ENCODE measurements at places on chromosomes 4 and X.
A peak's percentile ranks its signal among the peaks of the same experiment; 100 is the strongest.

- DNase-seq = no peak
Measured at GRCh38 chr4:173165706-173166105, 2.9 kb upstream of the GALNT7 start.

- DNase-seq = no peak
Measured at GRCh38 chrX:444305-444704, 57.6 kb upstream of the PPP2R3B start.

- no peak for DNase-seq
Measured at GRCh38 chr4:5128569-5128968, 77.3 kb downstream of the STK32B start.

DNA sequence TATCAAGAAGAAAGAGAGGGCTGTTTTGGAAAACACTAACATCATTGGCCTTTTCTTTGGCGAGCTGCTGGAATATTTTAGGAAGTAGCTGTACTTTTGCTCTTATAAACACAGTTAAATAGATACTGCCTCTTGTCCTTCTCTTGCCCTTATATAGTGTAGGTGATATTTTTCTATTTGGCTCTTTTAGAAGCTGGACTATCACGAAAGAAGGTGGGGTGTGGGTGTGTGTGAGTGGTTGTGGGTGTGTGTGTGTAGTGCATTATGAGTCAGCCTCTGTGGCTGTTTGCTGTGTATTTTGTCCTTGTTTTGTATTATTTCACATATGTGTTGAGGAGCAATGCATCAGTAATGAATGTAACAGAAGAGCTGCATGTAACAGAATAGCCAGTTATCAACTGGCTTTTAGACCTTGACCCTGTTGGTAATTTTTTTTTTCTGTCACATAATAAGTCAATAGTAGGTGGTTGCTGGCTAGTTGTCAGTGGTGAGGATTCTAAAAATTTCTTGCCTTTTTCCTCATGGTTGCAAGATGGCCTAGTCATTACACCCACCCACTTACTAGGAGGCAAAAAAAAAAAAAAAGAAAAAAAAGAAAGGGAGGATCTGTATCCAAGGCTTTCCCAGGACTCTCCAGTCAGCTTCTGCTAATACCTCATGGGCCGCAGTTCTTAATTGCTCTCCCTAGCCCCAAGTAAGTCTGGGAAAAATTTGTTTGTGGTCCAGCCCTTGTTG is 23.8 kb downstream of the ARHGAP10 start:
- DNase-seq = no peak

GRCh38 chrX:29478336-29479069 is 736.9 kb upstream of the MAGEB2 start:
- DNase-seq = peak; percentile 4

DNA sequence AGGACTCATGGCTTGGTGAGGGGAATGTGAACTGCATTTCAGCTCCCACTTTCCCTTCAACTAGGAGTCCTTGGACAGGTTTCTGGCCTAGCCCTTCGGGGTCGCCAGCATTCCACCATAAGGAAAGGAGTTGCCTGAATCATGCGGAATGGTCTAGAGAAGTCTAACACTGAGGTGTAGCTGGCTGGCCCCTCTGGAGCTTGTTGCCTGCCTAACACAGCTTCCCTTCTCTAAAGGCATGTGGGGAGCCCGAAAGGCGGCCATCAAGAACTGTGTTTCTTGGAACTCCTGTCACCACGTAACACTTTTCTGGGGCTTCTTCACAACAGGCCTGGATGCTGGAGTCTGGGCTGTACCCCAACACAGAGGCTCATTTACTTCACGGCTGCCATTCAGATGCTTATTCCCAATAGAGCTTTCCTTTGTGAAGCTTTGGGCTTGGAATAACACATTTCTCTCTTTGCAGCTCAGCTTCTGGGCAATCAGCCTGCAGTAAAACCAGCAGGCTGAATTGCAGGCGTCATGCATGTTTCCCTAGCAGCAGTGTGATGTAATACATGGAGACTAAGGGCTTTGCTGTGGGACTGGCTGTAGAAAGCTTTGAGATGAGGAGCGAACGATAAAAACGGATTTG is 5.4 kb downstream of the GABRQ start:
- DNase-seq = no peak

GRCh38 chrX:45889471-45889870 is 655.8 kb downstream of the ZNF674 start:
- DNase-seq = no peak

- no peak for DNase-seq
Measured at GRCh38 chrX:45768666-45769236, 568.1 kb upstream of the DIPK2B start.

- no peak for DNase-seq
Measured at GRCh38 chrX:567891-568290, 62.7 kb upstream of the SHOX start.

GRCh38 chr4:26785312-26785711 is 75.3 kb upstream of the STIM2 start:
- DNase-seq = no peak

DNA sequence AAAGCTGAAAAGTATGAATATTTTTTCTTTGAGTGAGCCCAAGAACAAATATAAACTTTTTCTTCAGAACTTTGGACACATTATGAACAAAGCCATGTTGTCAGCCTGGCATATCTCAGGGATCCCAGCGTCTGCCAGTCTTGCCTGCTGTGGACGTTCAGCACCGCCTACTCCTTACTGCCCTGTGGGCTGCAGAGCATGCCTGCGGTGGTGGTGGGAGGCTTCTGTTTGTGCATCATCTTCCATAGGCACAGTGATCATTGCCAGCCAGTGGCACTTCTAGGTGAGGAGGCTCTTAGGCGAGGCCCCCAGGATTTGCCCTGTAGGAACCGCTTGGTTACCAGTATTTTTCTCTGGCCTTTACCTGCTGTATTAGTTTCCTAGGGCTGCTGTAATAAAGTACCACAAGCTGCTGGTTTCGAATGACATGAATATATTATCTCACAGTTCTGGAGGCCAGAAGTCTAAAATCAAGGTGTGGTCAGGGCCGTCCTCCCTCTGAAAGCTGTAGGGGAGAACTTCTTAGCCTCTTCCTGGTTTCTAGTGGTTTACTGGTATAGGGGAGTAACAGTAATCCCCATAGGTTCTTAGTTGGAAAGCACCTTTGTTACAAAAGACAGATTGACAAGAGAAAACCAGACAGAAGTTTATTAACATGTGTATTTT is 15.4 kb downstream of the ANXA3 start:
- no peak for DNase-seq

- DNase-seq = no peak
Measured at GRCh38 chr4:8308856-8309771, 39.6 kb downstream of the HTRA3 start.

DNA sequence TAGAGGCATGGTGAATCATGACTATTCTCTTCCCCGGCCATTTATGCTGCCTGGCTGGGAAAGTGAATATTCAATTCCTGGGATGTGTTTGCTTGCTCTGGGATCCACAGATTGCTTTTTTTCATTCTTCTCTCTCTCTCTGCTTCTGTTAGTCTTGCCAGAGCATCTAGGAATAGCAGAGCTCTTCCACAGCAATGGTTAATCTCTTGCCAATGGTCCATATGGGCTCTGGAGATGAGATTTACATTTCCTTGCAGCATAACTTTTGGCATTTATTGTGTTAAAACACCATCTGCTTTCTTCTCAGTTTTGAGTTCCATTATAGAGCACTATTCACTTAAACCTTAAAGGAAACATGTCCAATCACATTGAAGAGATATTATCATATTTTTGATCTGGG is 59.2 kb upstream of the GUCY1A1 start:
- DNase-seq = no peak

DNA sequence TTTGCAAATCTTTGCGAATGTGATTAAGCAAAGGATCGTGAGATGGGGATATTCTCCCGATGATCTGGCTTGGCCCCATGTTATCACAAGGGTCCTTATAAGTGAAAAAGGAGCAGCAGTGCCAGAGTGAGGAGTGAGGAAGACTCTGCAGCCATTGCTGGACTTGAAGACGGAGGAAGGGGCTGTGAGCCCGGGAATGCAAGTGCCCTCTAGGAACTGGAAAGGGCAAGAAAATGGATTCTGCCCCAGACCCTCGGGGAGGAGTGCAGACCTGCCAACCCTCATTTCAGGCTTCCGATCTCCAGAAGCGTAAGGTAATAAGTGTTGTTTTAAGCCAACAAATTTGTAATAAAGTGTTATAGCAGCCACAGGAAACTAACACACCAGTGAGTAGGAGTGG is 76.3 kb downstream of the EVC start:
- no peak for DNase-seq

- DNase-seq = no peak
Measured at GRCh38 chr4:153684971-153685371, 891 bp downstream of the TLR2 start.

DNA sequence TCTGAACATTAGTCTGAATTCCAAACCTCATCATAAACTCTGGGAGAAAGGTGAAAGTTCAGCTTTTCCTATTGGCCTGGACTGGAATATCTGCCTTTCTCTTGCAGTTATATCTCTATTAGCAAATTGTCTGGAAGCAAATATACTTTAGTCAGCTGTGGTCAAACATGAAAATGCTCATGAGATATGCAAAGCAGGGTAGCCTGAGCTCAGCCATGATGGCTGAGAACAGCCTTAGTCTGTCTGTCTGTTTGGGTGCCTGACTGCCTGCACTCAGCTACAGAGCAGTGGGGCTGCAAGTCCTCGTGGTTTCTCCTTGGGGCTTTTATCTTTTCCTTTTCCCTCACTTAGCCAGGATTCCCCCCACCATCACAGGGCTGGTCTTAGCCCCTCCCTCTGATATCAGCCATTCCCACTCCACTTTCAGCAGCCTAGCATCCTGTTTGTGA is 19.5 kb upstream of the PGRMC2 start:
- no peak for DNase-seq

DNA sequence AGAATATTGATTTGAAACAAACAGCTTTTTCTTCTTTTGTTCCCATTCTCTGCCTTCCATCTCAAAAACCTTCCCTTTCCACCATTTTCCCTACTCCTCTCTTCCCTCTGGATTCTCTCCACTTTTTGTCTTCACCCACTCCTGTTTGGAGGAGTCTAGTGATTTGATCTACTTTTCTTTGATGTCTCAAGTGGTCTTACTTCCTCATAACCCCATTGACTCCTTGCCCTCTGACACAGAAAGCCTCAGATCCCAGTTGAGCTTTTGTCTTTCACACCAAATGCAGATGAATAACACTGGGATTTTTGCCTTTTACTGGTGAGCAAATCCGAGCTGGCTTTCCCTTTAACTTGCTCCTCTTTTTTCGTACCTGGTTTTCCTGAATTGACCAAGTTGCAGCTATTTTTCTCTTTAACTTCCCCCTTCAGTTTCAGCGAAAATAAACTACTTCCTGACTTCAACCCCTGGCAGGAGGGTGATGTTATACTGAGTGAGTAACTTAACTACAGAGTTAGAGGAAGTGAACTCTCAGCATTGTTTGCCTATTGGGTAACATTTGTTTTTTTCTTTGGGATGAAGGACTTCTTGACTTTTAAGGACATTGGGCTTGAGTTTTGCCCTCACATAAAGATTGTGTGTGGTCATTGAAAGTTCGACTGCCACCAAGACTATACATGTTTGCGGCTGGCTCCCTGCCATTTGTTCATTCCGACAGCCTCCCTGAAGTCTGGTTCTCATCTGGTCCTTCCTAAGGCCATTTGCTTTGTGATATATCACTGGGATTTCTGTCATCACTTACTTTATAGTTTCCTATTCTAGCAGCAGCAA is 392.8 kb upstream of the NR3C2 start:
- no peak for DNase-seq

DNA sequence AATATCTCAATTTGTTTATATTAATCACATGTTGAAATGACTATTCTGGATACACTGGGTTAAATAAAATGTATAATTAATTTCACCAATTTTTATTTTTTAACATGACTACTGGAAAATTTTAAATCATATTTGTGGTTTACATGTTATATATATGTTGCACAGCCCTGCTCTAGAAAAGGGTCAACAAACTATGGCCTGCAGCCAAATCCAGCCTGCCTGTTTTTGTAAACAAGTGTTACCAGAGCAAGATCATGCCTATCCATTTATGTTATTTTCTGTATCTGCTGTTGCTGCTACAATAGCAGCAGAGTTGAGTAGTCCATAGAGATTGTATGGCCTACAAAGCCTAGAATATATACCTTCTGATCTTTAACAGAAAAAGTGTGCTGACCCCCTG is 1.2 kb downstream of the TCEANC start:
- no peak for DNase-seq

- DNase-seq = no peak
Measured at GRCh38 chr4:101762025-101762424, 28.5 kb upstream of the BANK1 start.

- DNase-seq = no peak
Measured at GRCh38 chrX:40526412-40526811, 54.4 kb upstream of the ATP6AP2 start.

GRCh38 chrX:39067866-39068265 is 266.6 kb downstream of the MID1IP1 start:
- no peak for DNase-seq

DNA sequence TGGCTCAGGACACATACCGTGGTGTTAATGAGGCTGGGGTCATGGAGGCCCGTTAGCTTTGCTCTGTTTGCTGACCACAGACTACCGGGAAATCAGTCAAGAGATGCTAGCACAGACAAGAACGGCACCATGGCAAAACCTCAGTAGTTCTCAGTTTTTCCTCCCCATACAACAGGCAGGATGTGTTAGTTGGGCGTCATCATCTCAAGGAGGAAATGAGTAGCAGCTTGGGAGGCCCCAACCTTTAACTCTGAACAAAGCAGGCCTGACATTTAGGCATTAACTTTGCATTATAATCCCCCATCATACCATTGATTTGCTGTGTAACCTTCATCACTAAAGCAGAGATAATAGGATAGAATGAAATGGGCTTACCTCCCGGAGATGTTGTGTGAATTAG is 714.2 kb downstream of the RPA4 start:
- peak; percentile 17 for DNase-seq

DNA sequence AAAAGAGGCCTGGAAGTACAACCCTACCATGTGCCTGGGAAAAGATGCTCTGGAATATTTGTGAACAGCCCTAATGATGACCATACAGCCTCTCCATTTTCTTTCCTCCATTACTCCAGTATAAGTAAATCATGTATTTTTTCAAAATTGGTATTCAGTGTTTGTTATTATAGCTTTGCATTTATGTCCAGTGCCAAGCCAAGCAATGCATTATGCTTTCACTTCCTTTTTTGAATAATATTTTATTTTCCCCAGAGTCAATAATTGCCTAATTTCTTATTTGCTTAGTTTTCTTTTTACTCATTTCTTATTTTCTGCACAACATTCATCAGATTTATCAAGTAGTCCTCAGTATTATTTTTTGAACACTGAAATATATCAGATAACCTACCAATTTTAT is 49.3 kb upstream of the EOLA2 start:
- no peak for DNase-seq

GRCh38 chr4:15547392-15547791 is 77.7 kb downstream of the CC2D2A start:
- DNase-seq = peak; percentile 72

DNA sequence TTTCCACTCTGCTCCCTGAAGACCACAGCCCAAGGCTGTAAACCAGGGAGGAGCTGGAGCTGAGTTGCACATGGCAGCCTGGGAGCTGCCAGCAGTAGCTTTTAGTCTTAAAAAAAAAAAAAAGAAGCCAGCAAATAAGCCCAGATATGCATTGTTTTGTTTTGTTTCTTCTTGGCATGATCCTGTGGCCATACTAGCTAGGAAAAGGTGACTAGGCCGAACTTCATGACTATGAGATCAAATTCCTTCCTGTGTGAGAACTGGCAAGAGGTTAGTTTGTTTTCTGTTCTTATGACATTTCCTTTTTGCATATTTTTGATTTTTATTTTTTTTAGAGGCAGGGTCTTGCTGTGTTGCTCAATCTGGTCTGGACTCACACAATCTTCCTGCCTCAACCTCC is 323.3 kb downstream of the DCTD start:
- no peak for DNase-seq

- DNase-seq = no peak
Measured at GRCh38 chr4:136651932-136652331, 880.4 kb downstream of the PCDH18 start.

All from Jurkat, Clone E6-1 (cell line).